ENCODE measurements at places on chromosomes 6 and 20.
A peak's percentile ranks its signal among the peaks of the same experiment; 100 is the strongest.

- H3K4me1 ChIP-seq = no peaks in the 10 kb centered on the region
- H3K36me3 ChIP-seq = no peaks in the 10 kb centered on the region
- no peak overlapping the region for H3K4me3 ChIP-seq
- no peaks in the 10 kb centered on the region for H3K27me3 ChIP-seq
- no peak overlapping the region for H3K27ac ChIP-seq
Observed at GRCh38 chr6:23272536-23272935, 703.2 kb downstream of the HDGFL1 start.

DNA sequence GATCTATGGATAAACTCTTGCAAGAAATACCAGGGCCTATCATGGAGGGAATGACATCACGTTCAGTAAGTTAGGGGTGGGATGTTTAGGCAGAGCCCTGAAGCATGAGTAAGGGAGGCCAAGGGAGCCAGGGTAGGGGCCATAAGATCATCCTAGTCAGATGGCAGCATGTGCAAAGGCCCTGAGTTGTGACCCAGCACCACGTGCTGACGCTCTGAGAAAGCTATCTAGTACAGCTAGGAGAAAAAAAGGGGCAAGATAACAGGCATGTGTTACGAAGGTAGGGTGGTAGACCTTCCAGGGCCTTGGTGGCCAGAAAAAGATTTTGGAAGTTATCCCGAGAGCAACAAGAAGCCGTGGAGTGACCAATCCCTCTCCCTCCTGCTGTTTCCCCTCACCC, 22.3 kb downstream of the KCNB1 start:
- H3K27me3 ChIP-seq = peaks cover 1% of the 10 kb centered on the region
- no peak overlapping the region for H3K27ac ChIP-seq
- no peak for DNase-seq
- no peaks in the 10 kb centered on the region for H3K36me3 ChIP-seq
- no peak overlapping the region for H3K4me3 ChIP-seq

GRCh38 chr6:164296411-164296810, 881.9 kb downstream of the QKI start:
- DNase-seq = no peak
- no peaks in the 10 kb centered on the region for H3K4me1 ChIP-seq
- H3K27me3 ChIP-seq = no peaks in the 10 kb centered on the region
- H3K36me3 ChIP-seq = no peaks in the 10 kb centered on the region

- no peak overlapping the region for H3K4me3 ChIP-seq
- peak overlapping the region; percentile 87 for H3K27ac ChIP-seq
- H3K27me3 ChIP-seq = peaks cover 2% of the 10 kb centered on the region
- no peak for DNase-seq
- H3K4me1 ChIP-seq = peaks cover 4% of the 10 kb centered on the region
- H3K36me3 ChIP-seq = no peaks in the 10 kb centered on the region
Observed at GRCh38 chr6:13589801-13590200, 15.4 kb downstream of the SIRT5 start.

GRCh38 chr20:19274412-19275015, 62.1 kb downstream of the SLC24A3 start:
- H3K4me1 ChIP-seq = no peaks in the 10 kb centered on the region
- peaks cover 2% of the 10 kb centered on the region for H3K27me3 ChIP-seq
- H3K36me3 ChIP-seq = peaks cover 5% of the 10 kb centered on the region
- DNase-seq = no peak
- no peak overlapping the region for H3K4me3 ChIP-seq

DNA sequence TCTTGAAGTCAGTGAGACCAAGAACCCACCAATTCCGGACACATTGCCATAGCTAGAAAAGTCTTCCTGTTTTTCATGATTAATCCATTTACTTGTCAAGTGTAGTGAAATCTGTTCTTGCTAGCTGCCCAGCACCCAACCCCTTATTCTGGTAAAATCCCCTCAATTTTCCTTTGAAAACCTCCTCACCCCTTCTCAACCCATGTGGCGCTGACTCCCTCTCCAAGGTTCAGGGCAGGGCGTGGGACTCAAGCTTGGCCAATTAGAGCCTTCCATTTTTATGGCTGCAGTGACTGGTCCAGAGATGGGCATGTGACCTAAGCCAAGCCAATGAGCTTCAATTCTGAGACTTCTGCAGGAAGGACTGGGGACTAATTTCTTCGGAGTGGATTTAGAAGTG, 9.8 kb upstream of the ZBP1 start:
- H3K4me3 ChIP-seq = no peak overlapping the region
- H3K4me1 ChIP-seq = peaks cover 5% of the 10 kb centered on the region
- H3K27me3 ChIP-seq = no peaks in the 10 kb centered on the region
- DNase-seq = no peak
- H3K27ac ChIP-seq = no peak overlapping the region

- no peaks in the 10 kb centered on the region for H3K36me3 ChIP-seq
- H3K27ac ChIP-seq = no peak overlapping the region
- H3K27me3 ChIP-seq = peaks cover 2% of the 10 kb centered on the region
Observed at GRCh38 chr6:139820210-139820609, 445.8 kb upstream of the CITED2 start.

GRCh38 chr6:81487489-81487888, 265.0 kb downstream of the TENT5A start:
- H3K36me3 ChIP-seq = no peaks in the 10 kb centered on the region
- no peak overlapping the region for H3K4me3 ChIP-seq
- H3K27me3 ChIP-seq = no peaks in the 10 kb centered on the region
- no peak overlapping the region for H3K27ac ChIP-seq
- no peaks in the 10 kb centered on the region for H3K4me1 ChIP-seq
- DNase-seq = peak; percentile 17

DNA sequence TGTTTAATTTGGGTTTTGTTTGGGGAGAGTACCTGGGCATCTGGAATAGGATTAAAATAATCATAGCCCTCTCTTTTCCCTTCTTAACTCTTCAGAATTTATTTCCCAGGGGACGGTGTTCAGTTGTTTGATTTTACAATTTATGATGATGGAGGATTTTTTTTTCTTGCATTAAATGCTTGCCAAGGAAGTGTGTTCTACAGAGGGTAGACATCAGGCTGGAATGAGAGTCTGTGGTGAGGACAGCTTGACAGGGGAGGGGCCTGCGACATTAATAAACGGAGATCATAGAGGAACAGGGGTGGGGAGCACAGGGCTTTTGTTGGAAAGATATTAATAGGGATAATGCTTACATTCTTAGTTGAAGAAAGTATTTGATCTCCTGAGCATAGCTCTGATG, 297.5 kb downstream of the CLIC5 start:
- H3K27ac ChIP-seq = no peak overlapping the region
- no peak overlapping the region for H3K4me3 ChIP-seq
- no peaks in the 10 kb centered on the region for H3K4me1 ChIP-seq
- H3K27me3 ChIP-seq = peaks cover 2% of the 10 kb centered on the region

- H3K27me3 ChIP-seq = peaks cover 7% of the 10 kb centered on the region
- no peak overlapping the region for H3K4me3 ChIP-seq
- no peak for DNase-seq
- H3K36me3 ChIP-seq = no peaks in the 10 kb centered on the region
Observed at GRCh38 chr20:6698723-6699122, 68.8 kb upstream of the BMP2 start.

GRCh38 chr6:14986370-14986769, 259.5 kb upstream of the JARID2 start:
- H3K4me1 ChIP-seq = peaks cover 28% of the 10 kb centered on the region
- H3K36me3 ChIP-seq = no peaks in the 10 kb centered on the region
- DNase-seq = no peak

DNA sequence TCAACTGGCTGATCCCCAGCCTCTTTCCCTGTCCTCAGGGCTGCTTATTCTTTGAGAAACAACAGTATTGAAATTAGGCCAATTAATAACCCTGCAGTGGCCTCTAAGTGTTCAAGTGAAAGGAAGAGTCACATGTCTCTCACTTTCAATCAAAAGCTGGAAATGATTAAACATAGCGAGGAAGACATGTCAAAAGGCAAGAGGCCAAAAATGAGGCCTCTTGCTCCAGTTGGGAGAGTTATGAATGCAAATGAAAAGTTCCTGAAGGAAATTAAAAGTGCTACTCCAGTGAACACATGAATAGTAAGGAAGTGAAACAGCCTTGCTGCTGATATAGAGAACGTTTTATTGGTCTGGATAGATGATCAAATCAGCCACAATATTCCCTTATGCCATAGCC, 131.5 kb downstream of the MACROD2 start:
- no peaks in the 10 kb centered on the region for H3K36me3 ChIP-seq
- no peak overlapping the region for H3K27ac ChIP-seq
- no peak overlapping the region for H3K4me3 ChIP-seq
- no peaks in the 10 kb centered on the region for H3K27me3 ChIP-seq
- peaks cover 1% of the 10 kb centered on the region for H3K4me1 ChIP-seq

- H3K4me1 ChIP-seq = no peaks in the 10 kb centered on the region
- H3K27me3 ChIP-seq = peaks cover 3% of the 10 kb centered on the region
- H3K4me3 ChIP-seq = no peak overlapping the region
- DNase-seq = no peak
Observed at GRCh38 chr6:110390404-110390803, 25.0 kb downstream of the DDO start.

- no peaks in the 10 kb centered on the region for H3K36me3 ChIP-seq
- peak overlapping the region; percentile 76 for H3K27ac ChIP-seq
- H3K27me3 ChIP-seq = peaks cover 3% of the 10 kb centered on the region
- H3K4me1 ChIP-seq = peaks cover 3% of the 10 kb centered on the region
- no peak for DNase-seq
Observed at GRCh38 chr6:109009962-109010704, 84.5 kb downstream of the SESN1 start.

GRCh38 chr6:139337830-139338229, 36.6 kb downstream of the CITED2 start:
- H3K27ac ChIP-seq = no peak overlapping the region
- H3K4me1 ChIP-seq = no peaks in the 10 kb centered on the region
- DNase-seq = no peak
- H3K27me3 ChIP-seq = no peaks in the 10 kb centered on the region

DNA sequence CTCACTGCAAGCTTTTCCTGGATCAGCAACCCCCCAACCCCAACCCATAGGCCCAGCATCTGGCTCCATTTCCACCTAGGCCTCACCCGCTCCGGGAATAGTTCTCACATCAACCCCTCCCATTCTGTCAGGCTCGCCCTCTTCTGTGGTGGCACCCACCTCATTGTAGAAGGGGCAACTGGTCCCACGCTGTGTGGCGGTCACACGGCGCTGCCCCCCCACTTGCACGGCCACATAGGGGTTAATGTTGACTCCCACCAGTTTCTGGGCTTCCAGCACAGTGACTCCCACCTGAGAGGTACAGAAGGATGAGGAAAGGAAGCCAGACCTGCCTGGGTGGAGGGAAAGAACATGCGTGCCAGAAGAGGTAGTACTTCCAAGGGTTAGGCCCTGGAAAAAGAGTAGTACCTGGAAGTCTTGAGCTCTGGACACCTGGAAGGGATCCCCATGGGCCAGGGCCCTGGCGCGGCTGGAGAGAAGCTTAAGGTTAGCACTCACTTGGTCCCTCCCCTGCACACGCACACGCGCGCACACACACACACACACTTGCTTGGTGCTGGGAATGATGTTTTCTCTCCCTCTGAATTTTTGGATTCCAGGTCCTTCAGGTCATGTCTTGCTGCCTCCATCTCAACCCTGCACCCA, 12.7 kb upstream of the SPAG4 start:
- H3K27ac ChIP-seq = no peak overlapping the region
- no peak for DNase-seq
- H3K27me3 ChIP-seq = peaks cover 16% of the 10 kb centered on the region
- H3K4me1 ChIP-seq = peaks cover 4% of the 10 kb centered on the region
- H3K4me3 ChIP-seq = no peak overlapping the region

DNA sequence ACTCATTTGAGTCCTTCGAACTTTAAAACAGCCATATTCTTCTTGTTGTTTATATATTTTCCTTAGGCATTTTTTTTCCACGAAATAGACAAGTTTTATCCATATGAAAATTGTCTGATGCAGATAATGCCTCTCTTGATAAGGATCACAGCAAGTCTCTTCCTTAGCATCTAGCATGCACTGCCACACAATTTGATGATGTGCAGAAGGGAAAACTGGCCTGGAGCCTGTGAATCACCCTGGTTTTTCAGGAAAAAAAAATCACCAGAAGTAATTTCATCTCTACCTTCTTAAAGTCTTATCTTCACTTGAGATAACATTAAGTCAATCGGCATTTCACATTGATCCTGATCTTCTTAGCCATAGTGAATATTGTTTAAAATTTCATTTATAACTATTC, 199.8 kb downstream of the TENT5A start:
- no peak overlapping the region for H3K27ac ChIP-seq
- H3K4me1 ChIP-seq = no peaks in the 10 kb centered on the region
- no peaks in the 10 kb centered on the region for H3K36me3 ChIP-seq
- no peaks in the 10 kb centered on the region for H3K27me3 ChIP-seq

DNA sequence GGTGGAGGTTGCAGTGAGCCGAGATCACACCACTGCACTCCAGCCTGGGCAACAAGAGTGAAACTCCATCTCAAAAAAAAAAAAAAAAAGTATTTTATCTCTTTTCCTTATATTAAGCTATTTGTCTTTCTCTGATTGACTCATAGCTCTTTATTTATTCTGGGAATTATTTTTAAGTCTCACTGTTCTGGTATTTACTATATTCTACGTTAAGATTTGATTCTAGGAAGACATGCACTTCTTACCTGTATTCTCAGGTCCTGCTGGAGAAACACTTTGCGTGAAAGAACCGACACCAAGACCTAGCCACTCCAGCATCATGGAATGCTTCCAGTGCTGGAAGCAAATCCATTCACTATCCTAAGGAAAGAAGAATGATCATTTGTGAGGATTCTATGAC, 17.6 kb downstream of the ZNFX1 start:
- no peak overlapping the region for H3K27ac ChIP-seq
- DNase-seq = no peak
- H3K27me3 ChIP-seq = peaks cover 2% of the 10 kb centered on the region
- no peaks in the 10 kb centered on the region for H3K4me1 ChIP-seq
- H3K36me3 ChIP-seq = peaks cover 8% of the 10 kb centered on the region
- H3K4me3 ChIP-seq = no peak overlapping the region

GRCh38 chr20:6468423-6469116, 298.9 kb upstream of the BMP2 start:
- no peak for DNase-seq
- no peak overlapping the region for H3K4me3 ChIP-seq
- H3K36me3 ChIP-seq = no peaks in the 10 kb centered on the region

GRCh38 chr6:134878136-134878535, 71.8 kb downstream of the ALDH8A1 start:
- peaks cover 9% of the 10 kb centered on the region for H3K36me3 ChIP-seq
- peaks cover 3% of the 10 kb centered on the region for H3K27me3 ChIP-seq
- no peak for DNase-seq
- H3K4me3 ChIP-seq = no peak overlapping the region
- no peaks in the 10 kb centered on the region for H3K4me1 ChIP-seq
- H3K27ac ChIP-seq = no peak overlapping the region

DNA sequence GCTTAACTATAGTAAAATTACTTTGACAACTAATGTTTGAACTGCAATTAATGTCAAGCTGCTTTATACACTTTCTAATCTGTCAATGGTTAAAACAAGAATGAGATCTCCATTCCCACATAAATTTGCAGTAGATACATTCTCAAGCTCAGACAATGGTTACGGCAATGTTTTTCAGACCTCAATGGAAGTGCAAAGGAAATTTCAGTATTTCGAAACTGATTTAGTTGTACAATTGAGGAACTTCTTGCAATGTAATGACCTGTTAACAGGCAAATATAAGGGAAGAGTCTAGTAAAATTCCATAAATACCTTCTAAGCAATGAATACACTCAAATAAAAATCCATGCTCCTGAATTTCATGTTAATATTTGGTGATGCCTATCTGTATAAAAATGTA, 94.7 kb downstream of the ADTRP start:
- no peak for DNase-seq
- peaks cover 5% of the 10 kb centered on the region for H3K36me3 ChIP-seq
- no peak overlapping the region for H3K27ac ChIP-seq

- H3K36me3 ChIP-seq = no peaks in the 10 kb centered on the region
- H3K4me3 ChIP-seq = no peak overlapping the region
- H3K4me1 ChIP-seq = peaks cover 2% of the 10 kb centered on the region
- H3K27ac ChIP-seq = no peak overlapping the region
- H3K27me3 ChIP-seq = no peaks in the 10 kb centered on the region
Observed at GRCh38 chr20:20267685-20268370, 100.1 kb upstream of the INSM1 start.
